ENCODE measurements at places on chromosomes 1 and 21.

GRCh38 chr1:30697571-30698376, 25.6 kb downstream of the MATN1 start:
- no peak for DNase-seq

- DNase-seq = no peak
Measured at GRCh38 chr21:35037384-35037765, 11.7 kb downstream of the RUNX1 start.

GRCh38 chr1:168396508-168396907, 115.8 kb downstream of the TBX19 start:
- DNase-seq = no peak

GRCh38 chr1:188426561-188426960, 1597.8 kb downstream of the PLA2G4A start:
- DNase-seq = no peak

- DNase-seq = no peak
Measured at GRCh38 chr1:228992044-228992443, 256.8 kb downstream of the RHOU start.

DNA sequence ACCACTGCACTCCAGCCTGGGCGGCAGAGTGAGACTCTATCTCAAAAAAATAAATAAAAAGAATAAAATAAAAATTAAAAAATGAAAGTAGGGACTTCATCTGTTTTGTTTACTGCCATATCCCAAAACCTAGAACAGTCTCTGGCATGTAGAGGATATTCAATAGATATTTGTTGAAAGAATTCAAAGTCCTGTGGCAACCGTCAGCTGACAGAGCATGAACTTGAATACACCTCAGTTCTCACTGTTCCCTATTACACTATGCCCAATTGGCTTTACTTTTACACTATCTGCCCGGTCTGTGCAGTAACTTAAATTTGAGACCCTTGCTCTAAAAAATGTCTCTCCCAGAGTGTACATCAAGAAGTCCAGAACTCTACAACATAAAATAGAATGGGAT, 46.2 kb downstream of the PRDX6 start:
- no peak for DNase-seq

DNA sequence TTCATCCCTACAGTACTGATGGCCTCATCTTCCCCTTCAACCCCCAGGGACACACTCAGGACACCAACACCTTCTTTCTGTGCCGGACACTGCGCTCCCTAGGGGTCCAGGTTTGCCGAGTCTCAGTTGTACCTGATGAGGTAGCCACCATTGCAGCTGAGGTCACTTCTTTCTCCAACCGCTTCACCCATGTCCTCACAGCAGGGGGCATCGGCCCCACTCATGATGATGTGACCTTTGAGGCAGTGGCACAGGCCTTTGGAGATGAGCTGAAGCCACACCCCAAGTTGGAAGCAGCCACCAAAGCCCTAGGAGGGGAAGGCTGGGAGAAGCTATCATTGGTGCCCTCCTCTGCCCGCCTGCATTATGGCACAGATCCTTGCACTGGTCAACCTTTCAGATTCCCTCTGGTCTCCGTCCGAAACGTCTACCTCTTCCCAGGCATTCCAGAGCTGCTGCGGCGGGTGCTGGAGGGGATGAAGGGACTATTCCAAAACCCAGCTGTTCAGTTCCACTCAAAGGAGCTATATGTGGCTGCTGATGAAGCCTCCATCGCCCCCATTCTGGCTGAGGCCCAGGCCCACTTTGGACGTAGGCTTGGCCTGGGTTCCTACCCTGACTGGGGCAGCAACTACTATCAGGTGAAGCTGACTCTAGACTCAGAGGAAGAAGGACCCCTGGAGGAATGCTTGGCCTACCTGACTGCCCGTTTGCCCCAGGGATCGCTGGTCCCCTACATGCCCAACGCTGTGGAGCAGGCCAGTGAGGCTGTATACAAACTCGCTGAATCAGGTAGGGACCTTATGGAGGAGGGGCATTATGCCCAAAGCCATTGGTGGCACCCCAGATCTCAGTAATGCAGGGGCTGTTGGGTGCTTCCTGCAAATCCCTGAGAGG, 5.1 kb upstream of the LENEP start:
- no peak for DNase-seq

DNA sequence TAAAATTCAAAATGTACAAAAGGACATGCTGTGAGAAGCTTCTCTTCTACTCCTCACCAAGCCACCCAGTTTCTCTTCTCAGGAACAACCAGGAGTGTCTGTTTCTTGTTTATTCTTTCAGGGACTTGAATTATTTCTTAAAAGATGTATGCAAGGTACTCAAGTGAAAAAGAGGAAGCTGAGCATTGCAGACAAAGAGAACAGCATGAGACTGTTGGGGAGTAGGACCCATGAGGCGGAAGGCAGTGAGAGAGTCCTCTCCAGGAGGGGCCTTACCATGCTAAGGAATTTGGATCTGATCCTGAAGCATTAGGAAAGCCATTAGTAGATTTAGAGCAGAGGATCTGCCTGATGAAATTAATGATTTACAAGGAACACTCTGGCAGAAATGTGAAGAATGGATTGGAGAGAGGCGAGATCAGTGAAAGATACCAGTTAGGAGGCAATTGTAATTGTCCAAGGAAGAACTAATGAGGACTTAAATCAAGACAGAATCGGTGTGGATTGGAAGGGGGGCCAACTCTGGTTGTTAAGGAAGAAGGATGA, 14.7 kb upstream of the SSX2IP start:
- no peak for DNase-seq

DNA sequence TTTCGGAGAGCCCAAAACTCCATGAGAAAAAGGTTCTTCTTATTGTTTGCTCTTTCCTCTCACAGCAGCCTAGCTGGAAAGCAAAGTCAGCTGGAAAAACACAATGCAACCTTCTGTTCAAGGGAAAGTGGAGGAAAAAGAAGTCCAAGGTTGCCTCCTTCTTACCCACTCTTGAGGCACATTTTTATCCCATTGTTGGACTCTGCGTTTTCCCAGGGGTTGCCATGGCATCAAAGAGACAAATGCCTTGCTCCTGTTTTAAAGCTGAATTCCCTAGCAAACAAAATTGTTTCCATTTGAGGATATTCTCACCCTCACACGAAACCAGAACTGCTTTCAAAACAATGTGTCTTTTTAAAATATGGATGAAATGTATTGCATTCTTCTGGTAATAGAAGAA, 45.1 kb upstream of the PALMD start:
- no peak for DNase-seq

DNA sequence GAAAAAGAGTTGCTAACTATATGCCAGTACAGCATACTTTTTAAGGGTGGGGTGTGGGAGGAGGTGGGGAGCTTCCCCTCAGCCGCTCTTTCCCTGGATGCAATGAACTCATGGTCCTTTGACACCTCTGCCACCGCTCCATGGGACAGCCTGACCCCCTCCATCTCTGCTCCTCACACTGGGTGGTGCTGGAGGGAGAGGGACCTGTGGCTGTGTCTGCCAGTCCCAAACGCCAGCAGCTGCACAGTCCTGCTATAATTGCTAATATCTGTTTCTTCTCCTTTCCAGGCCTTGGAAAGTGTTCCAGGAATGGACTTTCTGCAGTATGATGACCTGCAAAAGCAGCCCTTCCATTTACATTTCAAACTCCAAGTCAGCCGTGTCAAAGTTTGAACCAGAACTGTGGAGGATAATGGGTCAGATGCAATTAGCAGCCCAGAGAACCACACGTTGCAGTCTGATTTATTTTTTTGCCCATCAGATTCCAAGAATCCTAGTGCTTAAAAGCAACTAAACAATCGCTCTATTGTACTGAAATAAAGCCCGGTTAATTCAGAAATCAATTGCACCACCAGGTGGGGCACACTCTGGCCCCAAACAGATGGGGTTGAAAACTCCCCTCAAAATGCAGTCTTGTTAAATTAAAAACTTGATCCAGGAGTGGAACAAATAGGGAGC, 160.7 kb upstream of the LMO4 start:
- no peak for DNase-seq

GRCh38 chr1:80973101-80973500, 827.6 kb upstream of the ADGRL2 start:
- DNase-seq = no peak

DNA sequence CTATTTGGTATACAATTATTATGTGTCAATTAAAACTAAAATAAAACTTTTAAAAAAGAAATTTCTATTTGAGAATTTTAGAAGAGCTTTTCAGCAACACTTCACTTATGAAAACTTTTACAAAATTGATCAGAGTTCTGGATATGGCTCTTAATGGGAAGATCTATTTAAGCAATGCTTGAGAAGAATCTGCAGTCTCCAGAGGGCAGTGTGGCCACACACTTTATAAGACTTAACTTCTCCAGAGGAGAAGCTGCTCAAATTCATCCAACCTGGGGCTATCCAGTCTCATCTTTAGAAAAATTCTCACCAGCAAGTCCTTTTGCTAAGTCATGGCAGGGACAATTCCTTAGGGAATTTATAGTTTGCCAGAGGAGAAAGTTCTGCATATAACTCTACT, 25.2 kb upstream of the AGO1 start:
- DNase-seq = no peak

DNA sequence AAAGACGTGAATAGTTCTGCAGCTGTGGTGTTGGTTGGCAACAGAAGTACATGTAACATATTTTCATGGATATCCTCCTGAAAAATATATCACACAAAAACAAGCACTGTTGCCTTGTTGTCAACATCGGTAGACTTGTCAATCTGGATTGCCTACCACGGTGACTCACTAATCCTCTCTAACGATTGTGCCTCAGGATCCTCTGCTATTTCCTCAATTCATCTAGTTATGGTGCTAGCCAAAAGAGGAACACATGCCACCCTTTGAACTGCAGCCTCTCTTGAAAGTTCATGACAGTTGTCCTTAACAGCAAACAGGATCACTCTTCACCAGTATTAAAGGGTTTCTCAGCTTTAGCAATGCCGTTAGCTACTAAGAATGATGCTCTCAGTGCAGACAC, 25.7 kb downstream of the RASAL2 start:
- no peak for DNase-seq

DNA sequence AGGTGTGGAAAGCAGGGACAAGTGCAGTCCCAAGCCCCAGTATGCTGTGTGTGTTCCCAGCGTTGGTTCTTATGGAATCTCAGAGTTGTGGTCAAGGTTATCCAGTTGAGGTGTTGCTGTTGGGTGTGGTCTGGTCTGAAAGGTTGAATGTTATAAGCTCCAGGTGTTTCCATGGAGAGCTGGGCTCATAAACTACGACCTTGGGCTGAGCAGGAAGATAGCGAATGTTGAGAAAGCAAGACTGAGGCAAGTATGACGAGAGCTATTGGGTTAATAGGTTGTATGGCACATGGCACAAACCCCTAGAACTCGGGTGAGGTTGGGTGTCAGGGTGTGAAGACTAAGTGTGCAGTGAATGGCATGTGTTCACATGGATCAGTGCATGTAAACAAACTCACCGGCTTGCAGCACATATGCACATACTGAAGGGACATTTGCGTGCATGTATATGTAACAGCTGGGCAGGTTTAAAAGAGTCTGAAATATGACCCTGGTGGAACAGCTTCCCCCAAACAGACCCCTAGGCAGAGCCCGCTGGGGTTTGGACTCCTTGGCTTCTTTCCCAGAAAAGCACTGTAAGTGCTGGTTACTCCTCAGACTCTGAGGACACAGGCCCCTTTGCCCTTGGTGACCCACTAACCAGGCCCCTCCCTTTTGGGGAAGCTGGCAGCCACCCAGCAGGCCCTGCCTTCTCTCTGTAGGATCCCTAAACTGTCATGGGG, 117.5 kb downstream of the NAV1 start:
- no peak for DNase-seq

- no peak for DNase-seq
Measured at GRCh38 chr1:241817331-241817792, 30.6 kb upstream of the EXO1 start.

DNA sequence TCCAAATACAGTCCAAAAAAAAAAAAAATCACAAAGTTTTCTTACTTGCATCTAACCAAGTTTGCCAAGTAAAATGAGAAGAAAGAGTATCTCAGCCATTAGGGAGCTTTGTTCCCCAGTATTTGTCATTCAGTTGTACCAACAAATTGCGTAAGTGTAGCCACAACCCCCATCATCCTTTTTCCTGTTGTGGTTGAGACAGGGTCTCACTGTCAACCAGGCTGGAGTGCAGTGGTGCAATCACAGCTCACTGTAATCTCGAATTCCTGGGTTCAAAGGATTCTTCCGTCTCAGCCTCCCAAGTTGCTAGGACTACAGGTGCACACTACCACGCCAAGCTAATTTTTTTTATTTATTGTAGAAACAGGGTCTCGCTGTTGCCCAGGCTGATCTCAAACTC, 9.5 kb downstream of the STX6 start:
- no peak for DNase-seq

DNA sequence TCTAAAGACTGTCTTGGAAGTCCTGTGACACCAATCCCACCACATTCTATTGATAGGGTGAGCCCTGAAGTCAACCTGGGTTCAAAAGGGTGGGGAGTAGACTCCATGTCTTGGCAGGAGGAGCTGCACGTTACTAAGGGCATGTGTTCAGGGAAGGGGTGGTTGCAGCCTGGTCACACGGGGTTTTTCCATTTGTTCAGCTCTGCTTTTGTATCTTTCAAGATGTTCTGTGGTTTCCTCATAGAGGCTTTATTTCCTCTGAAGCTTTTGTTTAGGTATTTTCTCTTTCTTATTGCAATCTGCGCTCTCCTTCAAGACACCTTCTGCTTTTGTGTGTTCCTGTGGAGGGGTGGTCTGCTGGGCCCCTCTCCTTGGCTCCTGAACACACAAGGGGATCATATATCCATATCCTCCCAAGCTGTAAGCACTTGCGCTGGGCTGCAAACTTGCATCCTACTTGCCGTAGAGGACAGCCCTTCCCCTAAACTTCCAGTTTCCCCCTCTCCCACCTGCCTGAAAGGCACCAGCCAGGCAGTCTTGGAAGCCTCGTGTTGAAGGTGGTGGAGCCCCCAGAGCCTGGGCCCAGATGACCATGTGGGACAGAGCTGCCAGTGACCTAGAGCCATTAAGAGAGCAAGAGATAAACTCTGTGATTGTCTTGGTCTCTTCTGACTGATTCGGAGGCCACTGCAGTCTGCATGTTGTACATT, 62.5 kb upstream of the TRAPPC10 start:
- no peak for DNase-seq

DNA sequence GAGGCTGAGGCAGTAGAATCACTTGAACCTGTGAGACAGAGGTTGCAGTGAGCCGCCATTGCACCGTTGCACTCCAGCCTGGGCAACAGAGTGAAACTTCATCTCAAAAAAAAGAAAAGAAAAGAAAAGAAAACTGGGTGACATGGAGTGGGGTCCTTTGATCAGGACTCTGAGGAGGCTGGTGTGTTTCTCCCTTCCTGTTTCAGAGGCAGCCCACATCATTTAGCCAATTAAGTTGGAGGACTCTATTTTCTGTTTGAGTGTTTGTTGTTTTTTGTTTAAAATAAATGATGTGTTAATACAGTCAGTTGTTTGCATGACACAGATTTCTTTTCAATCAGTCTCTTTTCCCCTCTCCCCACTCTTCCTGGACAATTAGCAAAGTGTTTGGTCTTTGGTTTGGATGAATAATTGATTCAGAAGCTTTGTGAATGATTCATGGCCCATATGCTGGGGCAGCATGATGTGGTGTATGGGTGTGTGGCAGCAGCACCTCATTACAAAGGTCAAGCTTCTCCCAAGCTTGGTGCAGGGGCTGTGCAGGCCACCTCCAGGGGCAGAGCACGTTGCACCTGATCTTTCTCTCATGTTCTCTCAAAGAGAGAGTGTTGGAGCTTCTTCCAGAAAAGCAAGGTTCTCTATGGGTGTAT, 48.8 kb downstream of the CACNA1E start:
- DNase-seq = no peak

GRCh38 chr1:241637604-241638003, 2.6 kb downstream of the CHML start:
- no peak for DNase-seq
